ENCODE measurements at places on chromosomes 7 and 10.

- DNase-seq, result no peak
Measured at GRCh38 chr10:87760195-87760905, 57.7 kb downstream of the ATAD1 start.

DNA sequence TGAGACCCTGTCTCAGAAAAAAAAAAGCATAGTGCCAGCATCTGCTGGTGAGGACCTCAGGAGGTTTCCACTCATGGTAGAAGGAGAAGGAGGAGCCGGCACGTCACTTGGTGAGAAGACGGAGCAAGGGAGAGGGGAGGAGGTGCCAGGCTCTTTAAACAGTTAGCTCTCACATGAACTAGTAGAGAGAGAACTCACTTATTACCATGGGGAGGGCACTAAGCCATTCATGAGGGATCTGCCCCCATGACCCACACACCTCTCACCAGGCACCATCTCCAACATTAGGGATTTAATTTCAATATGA lies 62.9 kb upstream of the VKORC1L1 start:
- no peak for DNase-seq

- no peak for DNase-seq
Measured at GRCh38 chr10:5325076-5325475, 39.7 kb upstream of the UCN3 start.

DNA sequence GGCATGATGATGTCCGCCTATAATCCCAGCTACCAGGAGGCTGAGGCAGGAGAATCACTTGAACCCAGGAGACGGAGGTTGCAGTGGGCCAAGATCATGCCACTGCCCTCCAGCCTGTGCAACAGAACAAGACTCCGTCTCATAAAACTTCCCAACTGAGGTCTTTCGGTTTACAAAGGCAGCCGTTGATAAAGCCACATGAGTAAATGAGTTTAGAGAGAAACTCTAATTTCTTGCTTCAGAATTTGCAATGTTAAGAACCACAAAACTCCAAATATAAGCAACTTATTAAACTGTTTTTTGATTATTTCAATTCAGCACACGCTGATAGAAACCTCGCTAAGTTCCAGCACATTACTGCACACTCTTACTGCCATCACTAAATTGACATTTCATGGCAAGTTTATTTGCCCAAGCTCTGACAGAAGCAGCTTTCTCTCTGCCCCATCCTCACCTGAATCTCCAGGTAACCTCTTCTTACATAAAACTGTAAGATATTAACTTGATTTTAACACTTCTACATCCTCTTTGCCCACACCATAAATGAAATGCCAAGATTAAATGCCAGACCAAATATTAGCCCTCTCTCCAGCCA lies 67.7 kb downstream of the FGFR2 start:
- no peak for DNase-seq

- no peak for DNase-seq
Measured at GRCh38 chr7:22865602-22865960, 42.9 kb upstream of the TOMM7 start.

DNA sequence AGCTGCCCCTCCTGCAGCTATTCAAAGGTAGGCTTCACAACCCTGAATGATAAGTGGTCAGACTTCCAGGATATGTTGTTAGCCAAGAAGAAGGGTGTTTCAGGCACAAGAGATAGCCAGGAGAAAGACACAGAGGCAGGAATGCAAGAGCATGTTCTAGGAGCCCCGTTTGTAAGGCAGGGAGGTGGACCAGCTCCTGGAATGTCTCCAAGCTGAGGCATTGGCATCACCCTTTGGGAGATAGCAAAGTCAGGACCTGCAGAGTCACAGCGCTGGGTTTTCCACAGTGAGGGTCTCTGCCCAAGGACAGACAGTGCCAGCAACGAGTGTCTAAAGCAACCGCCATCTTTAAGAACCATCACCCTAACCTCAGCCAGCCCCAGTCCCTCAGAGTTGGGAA lies 484.5 kb upstream of the ZMIZ1 start:
- no peak for DNase-seq

- no peak for DNase-seq
Measured at GRCh38 chr7:7323921-7324320, 141.6 kb downstream of the C1GALT1 start.

DNA sequence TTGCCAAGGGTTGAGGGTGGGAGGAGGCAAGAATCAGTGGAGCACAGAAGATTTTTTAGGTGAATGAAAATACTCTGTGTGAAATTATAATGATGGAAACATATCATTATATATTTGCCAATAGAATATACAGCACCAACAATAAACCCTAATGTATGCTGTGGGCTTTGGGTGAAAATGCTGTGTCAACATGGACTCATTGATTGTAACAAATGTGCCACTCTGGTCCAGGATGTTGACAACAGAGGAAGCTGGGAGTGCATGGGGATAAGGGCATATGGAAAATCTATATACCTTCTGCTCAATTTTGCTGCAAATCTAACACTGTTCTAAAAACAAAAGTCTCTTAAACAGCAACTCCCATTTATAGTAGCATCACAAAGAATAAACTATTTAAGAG lies 114.3 kb downstream of the LYZL1 start:
- no peak for DNase-seq

DNA sequence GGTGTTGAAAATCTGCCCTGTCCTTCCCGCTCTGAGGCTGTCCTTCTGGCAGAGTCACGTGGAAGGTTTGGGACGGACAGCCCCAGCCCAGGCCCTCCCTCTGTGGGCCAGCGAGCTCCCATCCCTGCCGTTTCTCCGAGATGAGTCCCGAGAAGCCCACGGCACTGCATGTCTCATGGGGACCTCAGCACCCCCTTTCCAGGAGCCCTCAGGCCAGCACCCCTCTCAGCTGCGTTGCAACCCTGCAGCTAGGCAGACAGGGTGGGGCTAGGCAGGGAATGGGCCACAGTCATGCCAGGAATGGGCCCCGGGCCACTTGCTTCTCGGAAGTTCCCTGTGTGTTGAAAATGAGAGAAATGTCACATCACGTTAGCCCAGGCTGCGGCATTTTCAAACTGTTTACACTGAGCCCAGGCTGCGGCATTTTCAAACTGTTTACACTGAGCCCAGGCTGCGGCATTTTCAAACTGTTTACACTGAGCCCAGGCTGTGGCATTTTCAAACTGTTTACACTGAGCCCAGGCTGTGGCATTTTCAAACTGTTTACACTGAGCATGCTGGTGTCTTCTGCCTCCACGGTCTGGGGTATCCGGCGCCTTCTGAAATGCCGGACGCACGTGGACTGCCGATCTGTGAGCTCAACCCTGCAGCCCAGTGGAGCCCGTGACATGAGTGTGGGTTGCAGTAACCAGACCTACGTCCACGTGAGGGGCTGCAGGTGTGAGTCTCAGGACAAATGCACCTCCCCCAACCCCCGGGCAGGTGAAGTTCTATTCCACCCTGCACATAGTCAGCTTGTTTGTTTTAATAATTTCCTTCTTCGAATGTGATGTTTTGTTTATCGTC lies 42.6 kb downstream of the FAM20C start:
- DNase-seq, result no peak

GRCh38 chr7:40899636-40900507 lies 765.1 kb downstream of the SUGCT start:
- no peak for DNase-seq

GRCh38 chr10:91409069-91409868 lies 875 bp upstream of the HECTD2 start:
- DNase-seq, result no peak

DNA sequence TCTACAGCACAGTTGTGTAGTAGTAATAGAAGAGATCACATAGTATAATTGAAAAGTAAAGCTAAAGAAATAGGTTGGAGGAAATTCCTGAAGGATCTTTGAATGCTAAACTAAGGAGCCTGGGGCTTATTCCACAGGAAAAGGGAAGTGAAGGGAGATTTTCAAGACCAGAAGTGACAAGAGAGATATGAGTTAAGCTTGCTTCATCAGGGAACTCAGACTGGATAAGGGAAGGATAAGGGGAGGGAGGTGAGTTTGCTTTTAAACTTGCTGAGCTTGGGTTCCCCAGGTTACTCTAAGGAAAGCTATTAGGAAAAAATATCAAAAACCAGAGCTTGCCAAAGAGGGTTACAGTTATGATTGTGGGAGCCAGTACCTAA lies 182.4 kb downstream of the RAPGEF5 start:
- DNase-seq, result no peak

- DNase-seq, result no peak
Measured at GRCh38 chr10:110353244-110354119, 48.8 kb upstream of the SMNDC1 start.

- DNase-seq, result no peak
Measured at GRCh38 chr10:130747356-130747755, 564.2 kb downstream of the TCERG1L start.

DNA sequence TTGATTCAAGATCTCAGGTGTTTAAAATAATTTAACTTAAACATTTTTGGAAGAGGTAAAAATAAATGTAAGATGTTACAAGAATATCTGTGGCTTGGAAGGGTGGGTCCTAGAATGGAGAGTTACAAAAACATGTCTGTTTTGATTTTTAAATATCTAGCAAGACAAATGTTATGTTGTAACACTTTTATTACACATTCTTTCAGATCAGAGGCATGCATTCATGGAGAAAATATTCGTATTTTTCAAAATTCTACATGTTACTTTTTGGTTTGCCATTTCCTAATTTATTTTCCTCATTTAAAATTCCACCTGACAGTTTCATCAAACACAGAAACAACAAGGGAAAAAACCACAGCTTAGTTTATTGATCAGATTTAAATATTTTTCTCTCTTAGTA lies 10.0 kb downstream of the WBP1L start:
- no peak for DNase-seq

DNA sequence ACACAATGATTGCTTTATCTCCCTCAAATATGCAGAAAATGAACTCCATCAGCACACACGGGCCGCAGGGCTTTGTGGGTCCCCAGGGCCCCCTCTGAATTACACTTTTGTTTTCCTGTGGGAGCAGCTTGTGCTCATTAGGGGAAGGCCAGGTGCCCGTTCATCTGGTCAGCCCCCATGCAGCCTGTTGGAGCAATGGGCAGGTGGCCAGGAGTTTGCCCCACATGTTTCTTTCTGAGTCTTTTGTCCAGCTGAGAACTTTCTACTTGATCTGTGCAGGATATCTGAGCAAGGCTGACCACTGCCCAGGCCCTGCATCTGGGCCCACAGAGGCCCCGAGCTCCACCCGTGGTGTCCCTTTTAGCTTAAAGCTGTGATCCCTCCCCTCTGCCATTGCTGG lies 105.3 kb upstream of the FAM20C start:
- DNase-seq, result no peak

- peak; percentile 82 for DNase-seq
Measured at GRCh38 chr7:44748045-44748947, at the start of gene ZMIZ2. Gene ZMIZ2 (plus strand): TSS chr7:44748847. CDS start chr7:44756250, 7,403 bp downstream.

- DNase-seq, result no peak
Measured at GRCh38 chr10:29772403-29772802, 137.6 kb upstream of the SVIL start.

- no peak for DNase-seq
Measured at GRCh38 chr7:112798274-112799159, 8.3 kb upstream of the TMEM168 start.

GRCh38 chr10:125153703-125154490 lies 6.5 kb downstream of the CTBP2 start:
- no peak for DNase-seq

DNA sequence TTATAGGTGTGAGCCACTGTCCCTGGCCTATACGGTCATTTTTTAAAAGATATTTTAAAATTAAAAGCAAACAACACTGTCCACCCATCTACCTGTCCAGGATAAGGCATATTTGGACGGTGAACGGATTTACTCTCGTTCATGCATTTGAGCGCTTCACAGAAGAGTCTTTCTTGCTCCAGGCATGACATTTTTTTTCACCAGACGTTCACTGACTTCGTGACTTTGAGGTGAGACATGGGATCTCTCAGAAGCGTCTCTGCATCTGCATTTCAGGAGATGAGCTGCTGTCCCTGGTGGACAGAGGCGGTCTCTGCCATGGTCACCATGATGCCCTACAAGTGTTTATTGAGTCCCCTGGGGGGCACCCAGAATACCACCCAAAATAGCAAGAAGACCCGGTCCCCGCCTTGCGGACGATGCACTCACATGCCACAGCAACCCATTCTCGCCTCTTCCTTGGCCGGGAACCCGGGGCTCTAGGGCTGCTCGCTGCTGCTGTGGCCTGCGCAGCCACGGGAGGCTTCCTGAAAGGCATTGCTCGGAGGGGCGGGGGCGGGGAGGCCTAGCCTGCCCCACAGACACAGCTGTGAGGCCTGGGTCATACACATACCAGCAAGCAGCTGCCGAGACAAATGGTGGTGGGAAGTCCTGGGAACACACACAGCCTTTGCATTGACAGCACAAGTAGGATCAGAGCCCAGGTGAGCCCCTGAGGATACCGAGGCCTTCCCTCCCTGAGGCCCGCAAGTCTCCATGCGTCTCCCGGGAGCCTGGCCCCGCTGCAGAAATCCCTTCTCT lies 84.4 kb downstream of the RGS10 start:
- DNase-seq, result no peak

- DNase-seq, result peak; percentile 71
Measured at GRCh38 chr7:29588900-29589696, 25.5 kb downstream of the PRR15 start.

DNA sequence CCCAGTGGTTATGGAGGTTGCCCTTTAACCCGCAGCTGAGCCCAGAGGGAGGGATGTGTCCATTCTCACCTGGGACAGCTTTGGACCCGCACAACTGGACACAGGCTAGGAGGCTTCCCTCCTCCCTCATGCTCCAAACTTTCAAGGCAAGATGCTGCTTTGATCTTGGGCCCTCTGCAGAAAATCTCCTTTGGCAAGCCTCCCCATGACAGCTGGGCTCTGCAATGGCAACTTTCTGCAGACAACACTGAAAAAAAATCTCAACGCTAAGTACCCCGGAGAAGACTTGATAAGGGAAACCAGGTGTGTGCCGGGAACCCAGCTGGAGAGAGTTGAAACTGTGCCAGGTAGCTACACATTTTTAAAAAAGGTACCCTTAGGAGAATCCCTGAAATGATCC lies 610.1 kb downstream of the LRMDA start:
- no peak for DNase-seq

DNA sequence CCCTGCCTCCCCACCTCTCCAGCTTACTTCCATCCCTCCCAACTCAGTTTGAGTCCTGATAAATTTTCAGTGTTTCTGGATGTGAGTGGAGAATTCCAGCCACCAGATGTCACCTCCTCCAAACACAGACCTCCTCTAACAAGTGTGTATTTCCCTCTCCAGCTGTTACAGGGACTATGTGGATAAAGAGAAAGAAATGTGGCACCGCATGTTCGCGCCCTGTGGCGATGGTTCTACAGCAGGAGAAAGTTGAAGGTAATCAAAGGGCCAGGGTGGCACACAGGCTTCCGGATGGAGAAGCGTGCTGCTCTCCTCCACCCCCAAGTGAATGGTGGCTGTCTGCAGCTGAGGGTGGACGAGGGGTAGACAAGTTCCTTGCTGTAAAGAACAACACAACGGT lies 14.7 kb downstream of the FKBP6 start:
- peak; percentile 44 for DNase-seq
